ENCODE measurements at places on chromosomes 1 and 21.
A peak's percentile ranks its signal among the peaks of the same experiment; 100 is the strongest.

DNA sequence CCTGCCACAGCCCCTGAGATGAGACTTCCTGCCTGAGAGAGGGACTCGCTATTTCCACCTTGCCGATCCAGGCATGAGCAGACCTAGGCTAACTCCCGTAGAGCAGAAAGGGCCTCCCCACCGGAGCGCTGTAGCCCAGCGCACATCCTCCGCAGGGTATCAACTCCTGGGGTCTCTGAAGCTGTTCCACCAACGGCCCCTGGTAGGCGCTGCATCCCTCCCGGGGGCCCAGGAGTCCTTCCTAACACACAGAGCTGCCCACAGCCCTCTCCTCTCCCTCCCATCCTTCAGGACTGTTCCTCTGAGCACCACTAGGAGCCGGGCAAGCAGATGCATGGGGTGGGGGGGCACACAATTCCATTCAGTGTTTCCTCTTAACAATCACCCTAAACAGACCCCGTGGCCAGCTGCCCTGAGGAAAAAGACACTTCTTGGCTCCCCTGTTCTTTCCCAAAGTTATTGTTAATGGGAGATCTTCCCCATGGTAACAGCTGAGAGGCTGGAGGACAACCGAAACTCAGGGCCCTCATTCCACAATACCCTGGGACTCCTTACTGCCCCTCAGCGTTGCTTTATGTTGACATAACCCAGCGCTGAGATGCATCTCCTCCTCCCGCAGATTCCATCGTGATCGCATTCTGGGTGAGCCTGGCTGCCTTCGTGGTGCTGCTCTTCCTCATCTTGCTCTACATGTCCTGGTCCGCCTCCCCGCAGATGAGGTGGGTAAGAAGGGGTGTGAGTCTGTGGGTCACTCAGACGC, 7.5 kb downstream of the MRAP start:
- DNase-seq = no peak

- no peak for DNase-seq
These were observed 18.3 kb upstream of the IFNGR2 start for GRCh38 chr21:33384841-33385331.

- DNase-seq = peak; percentile 43
These were observed 48.5 kb upstream of the SLC25A33 start for GRCh38 chr1:9490605-9491339.

DNA sequence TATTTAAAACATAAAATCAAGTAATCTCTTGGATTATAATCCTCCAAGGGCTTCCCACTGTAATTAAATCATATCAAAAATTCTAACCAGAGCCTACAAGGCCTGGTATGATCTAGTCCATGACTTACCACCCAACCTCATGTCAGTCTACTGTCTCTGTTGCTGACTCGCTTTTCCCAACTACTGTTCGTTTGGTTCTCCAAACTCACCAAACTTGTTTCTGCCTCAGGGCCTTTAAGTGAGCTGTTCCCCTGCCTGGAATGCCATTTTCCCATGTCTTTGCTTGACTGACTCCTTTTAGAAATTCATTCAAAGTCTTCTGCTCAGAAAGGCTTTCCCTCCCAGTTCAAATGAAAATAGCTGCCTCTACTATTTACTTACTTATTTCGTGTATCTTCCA, 95.9 kb downstream of the ZC3H11B start:
- no peak for DNase-seq

DNA sequence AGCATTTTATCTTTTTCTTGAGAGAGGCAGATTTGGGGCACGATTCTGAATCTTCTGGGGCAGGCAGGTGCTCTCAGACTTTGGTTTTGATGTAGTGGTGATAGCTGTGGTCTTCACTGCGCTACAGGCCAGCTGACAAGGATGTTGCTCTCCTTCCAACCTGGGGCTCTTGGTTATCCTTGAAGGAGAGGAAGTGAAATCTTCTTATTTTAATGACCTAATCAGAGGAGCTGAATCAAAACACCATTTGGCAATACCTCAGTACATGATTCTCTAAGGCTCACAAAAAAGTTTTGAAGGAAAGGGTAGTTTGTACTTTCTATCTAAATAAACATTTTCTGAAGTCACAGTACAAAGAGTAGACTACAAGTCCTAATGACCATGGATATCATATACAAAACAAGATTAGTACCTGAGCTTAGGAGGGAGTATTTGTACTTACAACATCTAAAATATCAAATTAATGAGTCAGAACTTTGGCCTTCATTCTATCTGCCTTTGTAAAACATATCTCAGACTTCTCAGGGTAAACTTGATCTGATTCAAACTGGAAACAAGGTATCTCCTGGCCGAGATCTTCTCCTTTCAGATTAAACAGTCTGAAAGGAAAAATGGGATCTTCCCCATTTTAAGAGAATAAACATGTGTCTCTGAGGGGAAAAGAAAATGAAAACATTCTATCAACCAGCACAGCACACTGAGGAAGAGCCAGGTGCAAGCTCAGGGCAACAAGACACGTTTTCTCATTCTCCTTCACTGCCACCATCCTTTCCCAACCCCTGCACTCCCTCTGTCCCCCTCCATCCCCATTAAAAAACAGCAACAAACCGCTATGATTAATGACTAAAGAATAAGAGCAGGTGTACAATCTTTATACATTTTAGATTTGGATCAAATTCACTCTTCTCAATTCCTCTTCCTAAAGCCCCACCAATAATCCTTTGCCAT, 69.2 kb downstream of the SH3GLB1 start:
- no peak for DNase-seq

- DNase-seq = no peak
These were observed 48.6 kb upstream of the KCNE1 start for GRCh38 chr21:34560609-34561008.

DNA sequence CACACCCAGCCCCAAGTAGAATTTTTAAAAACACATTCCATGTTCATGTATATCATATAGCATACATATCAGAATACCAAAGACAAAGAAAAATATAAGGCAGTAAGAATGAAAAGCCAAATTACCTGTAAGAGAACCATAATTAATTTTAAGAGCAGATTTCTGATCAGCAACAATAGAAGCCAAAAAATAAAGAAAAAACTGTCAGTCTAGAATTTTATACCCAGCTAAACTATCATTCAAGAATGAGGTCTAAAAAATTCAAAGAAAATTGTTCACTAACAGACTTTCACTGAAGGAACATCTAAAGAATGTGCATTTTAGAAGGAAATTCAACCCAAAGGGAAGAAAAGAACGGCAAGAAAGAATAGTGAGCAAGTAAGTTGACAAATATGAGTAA, 10.6 kb upstream of the FUCA1 start:
- no peak for DNase-seq

DNA sequence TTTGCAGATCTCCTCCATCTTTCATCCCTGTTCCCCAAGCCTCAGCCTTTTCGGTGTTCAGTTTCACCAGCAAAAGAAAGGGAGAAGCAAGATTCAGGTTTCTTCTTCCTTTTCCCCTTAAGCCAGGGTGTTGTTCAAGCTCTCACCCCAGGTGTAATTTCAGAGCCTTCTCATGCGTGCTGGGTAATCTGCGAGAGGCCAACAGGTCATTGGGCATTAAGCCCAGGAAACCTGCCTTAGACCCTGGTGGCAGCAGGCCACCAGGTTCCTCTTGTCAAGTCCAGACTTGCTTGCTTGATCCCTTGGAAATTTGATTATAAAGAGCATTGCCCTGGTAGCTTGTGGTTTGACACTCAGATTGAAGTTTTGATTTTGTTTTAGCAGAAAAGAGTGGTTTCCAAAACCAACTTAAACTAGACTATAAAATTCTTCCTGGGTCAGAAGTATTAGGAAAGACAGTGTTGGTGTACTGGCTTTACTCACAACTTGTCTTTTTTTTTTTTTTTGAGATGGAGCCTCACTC, 6.9 kb downstream of the AKR1A1 start:
- DNase-seq = no peak

GRCh38 chr21:45151445-45152160, 77.2 kb downstream of the ADARB1 start:
- no peak for DNase-seq

DNA sequence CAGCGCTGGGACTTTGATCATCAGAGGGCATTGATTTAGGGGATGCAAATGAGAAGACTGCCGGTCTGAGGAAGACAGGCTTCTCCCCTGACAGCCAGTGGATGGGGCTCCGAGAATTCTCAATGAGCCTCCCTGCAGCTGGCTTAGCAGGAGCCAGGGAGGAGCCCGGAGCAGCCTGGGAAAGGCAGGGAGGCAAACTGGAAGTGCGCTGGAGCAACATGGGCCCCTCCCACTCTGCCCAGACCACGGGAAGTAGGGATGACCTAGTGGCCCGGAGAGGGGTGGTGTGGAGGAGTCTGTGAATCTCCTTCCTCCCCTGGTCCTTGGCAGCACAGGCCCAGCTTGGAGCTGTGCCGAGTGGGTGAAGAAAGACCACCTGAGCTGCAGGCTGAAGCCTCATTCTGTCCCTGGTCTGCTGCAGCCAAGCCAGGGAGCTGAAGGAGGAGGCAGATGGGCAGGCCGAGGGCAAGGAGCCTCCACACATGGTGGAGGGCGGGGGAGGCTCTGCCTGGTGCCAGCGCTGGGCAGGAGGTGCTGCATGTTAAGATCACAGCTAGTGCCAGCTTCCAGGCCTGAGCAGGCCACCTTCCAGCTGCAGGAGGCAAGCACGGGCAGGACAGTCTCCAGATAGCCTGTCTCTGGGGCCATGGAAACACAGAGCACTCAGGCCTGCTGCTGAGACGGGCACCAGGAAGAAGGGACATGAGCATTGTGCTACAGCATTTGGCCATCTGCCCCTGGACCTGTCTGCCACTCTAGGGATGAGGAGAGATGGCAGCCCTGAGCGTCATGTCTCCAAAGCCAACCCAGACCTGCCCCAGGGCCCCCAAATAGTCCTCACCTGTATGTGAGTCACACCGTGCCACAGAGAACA, 12.2 kb upstream of the CLSTN1 start:
- no peak for DNase-seq

DNA sequence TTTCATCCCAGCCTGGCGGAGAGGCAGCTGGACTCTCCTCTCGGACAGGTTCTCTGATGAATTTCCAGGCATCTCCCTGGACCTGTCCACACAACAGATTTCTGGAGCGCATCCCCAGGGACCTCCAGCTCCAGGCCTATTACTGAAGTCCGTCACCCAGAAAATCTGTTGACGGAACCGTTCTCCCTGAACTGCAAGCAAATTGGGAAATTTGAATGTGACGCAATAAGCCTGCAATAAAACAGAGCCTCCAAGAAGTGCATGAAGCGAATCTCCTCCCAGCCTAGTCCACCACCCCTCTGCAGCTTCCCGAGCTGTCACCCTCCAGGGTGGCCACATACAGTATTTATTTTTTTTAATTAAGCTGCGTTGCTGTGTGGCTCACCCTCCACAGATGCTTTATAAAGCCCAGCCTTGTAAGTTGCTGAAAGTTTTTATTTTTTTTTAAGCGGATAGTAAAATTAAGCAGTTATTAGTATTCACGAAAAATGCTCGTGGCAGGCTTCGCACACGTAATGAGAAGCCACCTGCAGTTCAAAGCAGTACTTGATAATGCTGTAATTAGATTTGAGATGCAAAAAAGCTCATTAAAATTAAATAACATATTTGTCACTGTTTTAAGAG, 173.3 kb downstream of the CAMTA1 start:
- DNase-seq = no peak

- DNase-seq = no peak
These were observed 7.7 kb upstream of the TTLL7 start for GRCh38 chr1:84006591-84006990.

- no peak for DNase-seq
These were observed 21.1 kb downstream of the TTC39A start for GRCh38 chr1:51309291-51309690.

GRCh38 chr1:28580722-28581530, 11.1 kb upstream of the RAB42 start:
- DNase-seq = no peak

- no peak for DNase-seq
These were observed 74.1 kb upstream of the AKT3 start for GRCh38 chr1:243924188-243924587.

GRCh38 chr21:22277341-22277740, 1279.1 kb downstream of the NCAM2 start:
- DNase-seq = no peak

- DNase-seq = no peak
These were observed 172.2 kb upstream of the UBE2U start for GRCh38 chr1:64031236-64031635.

DNA sequence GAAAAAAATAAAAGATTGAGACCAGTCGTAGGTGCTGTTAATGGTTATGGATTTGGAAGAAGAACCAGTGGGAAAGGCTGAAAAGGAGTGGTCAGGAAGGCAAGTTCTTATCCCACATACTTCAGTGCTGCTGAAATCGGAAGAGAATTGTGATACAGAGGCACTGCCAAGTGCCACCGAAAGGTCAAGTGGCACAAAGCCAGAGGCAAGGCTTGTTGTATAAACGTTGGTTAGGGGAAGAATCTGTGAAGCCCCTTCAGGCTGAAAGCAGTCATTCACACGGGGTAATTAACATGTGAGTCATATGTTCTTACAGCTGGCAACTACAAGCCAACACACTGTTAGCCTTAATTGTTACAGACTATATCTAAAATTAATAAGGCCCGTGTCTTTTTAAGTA, 48.8 kb downstream of the ZBTB40 start:
- no peak for DNase-seq

GRCh38 chr1:202200112-202200548, 6.5 kb downstream of the LGR6 start:
- no peak for DNase-seq

- no peak for DNase-seq
These were observed 28.5 kb downstream of the CAMK1G start for GRCh38 chr1:209611771-209612570.

DNA sequence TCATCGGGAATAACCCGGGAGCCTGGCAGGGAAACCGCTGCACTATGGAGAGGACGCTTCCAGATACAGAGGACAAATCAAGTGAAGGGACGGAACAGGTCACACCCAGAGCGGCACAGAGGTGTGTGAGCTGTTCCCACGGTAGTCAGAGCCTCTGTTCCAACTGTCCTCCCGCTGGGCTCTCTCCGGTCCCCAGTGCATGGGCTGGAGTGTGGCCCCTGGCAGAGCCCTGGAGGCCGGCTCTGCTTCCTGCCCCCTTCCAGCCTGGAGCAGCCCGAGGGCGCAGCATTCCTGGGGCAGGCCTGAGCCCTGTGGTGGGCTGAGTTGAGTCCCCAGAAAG, 11.9 kb upstream of the ZBTB21 start:
- no peak for DNase-seq

DNA sequence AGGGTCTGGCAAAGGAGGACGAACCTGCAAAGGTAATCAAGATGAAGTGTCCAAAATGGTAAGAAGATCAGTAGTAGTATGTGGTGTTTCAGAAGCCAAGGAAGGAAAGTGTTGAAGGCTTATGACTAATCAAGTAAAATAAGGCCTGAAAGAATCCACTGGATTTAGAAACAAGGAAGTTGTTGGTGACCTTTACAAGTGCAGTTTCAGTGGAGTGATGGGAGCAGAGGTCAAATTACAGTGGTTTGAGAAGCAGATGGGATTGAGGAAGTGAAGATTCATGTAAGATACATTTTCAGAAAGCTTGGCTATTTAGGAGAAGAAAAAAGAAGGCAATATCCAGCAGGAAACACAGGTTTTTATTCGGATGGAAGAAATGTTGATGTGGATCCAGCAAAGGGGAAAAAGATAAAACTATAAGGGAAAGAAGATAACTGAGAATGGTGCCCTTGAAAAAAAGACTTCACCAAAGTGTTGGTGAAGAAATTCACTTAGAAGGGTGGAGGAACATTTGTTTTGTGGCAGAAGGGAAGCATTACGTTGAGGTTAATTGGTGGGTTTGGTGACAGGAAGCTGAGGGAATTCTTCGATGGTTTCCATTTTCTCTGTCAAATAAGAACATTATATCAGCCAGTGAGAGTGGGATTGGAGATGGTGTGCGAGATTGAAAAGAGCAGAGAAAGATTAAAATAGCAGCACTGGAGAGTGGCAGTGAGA, 2.1 kb downstream of the ARMH1 start:
- no peak for DNase-seq

- DNase-seq = no peak
These were observed 112.4 kb upstream of the VANGL1 start for GRCh38 chr1:115529216-115529897.

- DNase-seq = no peak
These were observed 20.1 kb downstream of the RAP1A start for GRCh38 chr1:111639602-111640198.

All from bone marrow (tissue), 2 donors.